ENCODE measurements at places on chromosomes 6 and 20. TPM values are rescaled to one million over a fixed set of nuclear protein-coding genes. Genes with fewer than 3 reads are reported as not detected.

ATP6V1G2 gene
- total RNA-seq: 54.6 TPM

MOG gene
- total RNA-seq: under 0.01 TPM

SIRPA gene
- total RNA-seq: 6.1 TPM

EFCAB8 gene
- not detected for total RNA-seq

PGBD1 gene
- 19.2 TPM for total RNA-seq

IRF4 gene
- total RNA-seq: not detected
